ENCODE measurements at places on chromosomes 7 and 10. TPM values are rescaled to one million over a fixed set of nuclear protein-coding genes. Genes with fewer than 3 reads are reported as not detected.

Gene ZNF425
- total RNA-seq: 1.0 TPM

Gene ZKSCAN5
- total RNA-seq: 6.3 TPM

Gene FAM25A
- total RNA-seq: not detected

Gene C1GALT1
- total RNA-seq: 21.6 TPM

Gene HOXA3
- total RNA-seq: 0.68 TPM

Gene SUGCT
- total RNA-seq: 4.4 TPM

GRCh38 chr7:18013936-18014335 lies 13.7 kb downstream of the PRPS1L1 start:
- DNase-seq: no peak

GRCh38 chr10:26367771-26368170 lies 70.4 kb upstream of the APBB1IP start:
- no peak for DNase-seq

- no peak for DNase-seq
Observed at GRCh38 chr7:18653381-18654155, 158.0 kb downstream of the HDAC9 start.

GRCh38 chr10:125982260-125982948 lies 86.0 kb downstream of the FANK1 start:
- no peak for DNase-seq

GRCh38 chr7:70092314-70093204 lies 494.3 kb downstream of the AUTS2 start:
- no peak for DNase-seq

DNA sequence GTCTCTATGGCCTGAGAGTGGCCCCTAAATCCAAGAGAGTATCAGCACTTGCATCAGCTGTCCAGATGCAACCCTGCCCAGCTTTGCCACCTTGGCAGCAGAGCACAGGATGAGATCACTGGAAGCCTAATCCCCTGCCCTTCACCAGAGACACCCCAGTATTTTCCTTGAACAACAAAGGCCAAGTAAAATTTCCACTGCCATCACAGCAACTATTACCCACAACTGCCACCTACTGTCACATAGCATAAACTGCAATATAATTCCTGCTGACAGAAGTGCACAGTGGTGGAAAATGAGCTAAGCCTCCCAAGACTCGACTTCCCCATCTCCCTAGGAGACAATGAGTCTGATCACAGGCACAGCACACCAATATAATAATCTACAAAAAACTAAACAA lies 462.8 kb upstream of the ZWINT start:
- DNase-seq: no peak

GRCh38 chr10:88386821-88387773 lies 196.0 kb downstream of the RNLS start:
- DNase-seq: peak; percentile 19

DNA sequence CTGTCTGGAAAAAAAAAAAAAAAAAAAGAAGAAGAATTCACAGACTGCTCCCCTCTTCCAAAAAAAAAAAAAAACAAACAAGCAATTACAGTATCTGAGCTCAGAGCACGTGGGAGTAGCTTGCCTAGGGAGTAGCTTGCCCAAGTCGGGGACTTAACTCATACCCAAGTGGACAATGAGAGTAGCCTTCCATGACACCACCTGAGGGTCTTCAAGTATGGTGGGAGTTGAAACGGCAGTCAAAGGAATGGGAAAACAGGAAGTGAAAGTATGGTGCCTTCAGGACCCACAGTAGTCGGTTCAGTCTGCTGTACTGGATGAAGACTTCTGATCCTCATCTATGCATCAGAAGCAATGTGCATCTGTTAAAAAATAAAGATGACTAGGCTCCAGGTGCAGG lies 10.6 kb downstream of the VOPP1 start:
- DNase-seq: no peak

DNA sequence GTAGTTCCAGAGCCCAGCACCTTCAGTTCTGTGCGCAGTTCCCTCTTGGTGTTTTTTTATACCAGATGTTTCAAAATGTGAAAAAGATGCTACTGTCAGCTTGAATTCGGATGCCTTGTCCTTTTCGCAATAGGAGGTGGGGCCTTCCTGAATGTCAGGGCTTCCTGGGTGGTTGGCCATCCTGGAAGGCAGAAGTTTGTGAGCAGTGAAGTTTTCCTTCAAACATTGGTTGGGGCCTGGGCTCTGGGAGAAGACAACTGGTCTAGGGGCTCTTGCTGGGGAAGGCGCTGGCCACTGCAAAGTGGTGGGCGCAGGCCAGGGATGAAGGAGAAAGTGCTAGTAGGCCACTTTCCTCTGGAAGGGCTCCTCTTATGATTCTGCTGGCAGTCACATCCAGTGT lies 56.8 kb upstream of the JAZF1 start:
- DNase-seq: no peak

- DNase-seq: no peak
Observed at GRCh38 chr7:2819161-2819953, 24.8 kb downstream of the GNA12 start.

DNA sequence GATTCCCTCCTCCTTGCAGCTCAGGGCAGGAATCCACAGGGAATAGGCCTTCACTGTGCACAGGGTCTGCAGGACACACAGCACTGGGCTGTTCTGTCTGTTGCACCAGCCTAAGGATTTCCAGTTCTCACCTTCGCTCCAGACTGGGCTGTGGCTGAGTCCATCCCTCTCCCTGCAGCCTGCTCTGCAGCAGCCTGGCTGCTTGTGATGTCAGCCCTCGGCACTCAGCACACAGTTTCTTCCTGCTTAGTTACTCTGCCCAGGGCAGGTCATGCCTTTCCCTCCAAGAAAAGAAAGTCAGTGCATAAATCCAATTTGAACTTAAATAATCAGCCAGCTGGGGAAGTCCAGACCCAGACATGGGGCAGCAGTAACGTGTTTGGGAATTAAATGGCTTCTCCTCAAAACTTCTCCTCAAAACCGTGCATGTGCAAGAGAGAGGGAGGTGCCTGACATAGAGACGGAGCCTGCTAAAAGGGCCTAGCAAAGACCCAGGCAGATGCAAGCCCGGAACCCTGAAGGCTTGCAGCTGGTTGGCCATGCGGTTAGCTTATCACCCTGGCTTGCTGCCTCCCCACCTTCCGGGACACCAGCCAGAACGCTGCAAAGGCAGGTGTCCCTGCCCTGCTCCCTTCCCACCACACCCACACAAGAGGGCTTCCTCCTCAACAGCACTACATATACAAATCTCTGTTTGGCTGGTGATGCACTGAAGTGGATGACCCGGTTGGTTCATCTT lies 10.9 kb upstream of the GDF2 start:
- DNase-seq: no peak

GRCh38 chr10:75040576-75040975 lies 70.9 kb upstream of the SAMD8 start:
- no peak for DNase-seq

DNA sequence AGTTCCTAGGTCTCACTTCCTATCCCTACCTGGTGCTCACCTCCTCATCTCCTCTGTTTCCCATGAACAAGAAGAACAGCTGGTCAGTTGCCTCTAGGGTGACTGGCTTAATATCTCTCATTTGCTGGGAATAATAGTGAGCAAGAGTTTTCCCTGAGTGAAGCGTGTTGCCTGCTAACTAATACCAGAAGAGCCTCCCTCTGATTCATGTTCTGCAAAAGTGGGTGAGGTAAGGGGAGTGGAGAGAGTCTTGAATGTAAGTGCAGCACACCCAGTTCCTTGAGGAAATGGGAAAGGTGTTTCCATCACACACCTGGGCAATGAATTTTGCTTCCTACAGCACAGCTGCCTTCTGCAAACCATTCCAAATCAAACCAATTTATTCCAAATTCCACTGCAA lies 29.6 kb downstream of the FZD1 start:
- DNase-seq: no peak

- DNase-seq: peak; percentile 15
Observed at GRCh38 chr7:27165996-27166530, 726 bp upstream of the HOXA9 start.

DNA sequence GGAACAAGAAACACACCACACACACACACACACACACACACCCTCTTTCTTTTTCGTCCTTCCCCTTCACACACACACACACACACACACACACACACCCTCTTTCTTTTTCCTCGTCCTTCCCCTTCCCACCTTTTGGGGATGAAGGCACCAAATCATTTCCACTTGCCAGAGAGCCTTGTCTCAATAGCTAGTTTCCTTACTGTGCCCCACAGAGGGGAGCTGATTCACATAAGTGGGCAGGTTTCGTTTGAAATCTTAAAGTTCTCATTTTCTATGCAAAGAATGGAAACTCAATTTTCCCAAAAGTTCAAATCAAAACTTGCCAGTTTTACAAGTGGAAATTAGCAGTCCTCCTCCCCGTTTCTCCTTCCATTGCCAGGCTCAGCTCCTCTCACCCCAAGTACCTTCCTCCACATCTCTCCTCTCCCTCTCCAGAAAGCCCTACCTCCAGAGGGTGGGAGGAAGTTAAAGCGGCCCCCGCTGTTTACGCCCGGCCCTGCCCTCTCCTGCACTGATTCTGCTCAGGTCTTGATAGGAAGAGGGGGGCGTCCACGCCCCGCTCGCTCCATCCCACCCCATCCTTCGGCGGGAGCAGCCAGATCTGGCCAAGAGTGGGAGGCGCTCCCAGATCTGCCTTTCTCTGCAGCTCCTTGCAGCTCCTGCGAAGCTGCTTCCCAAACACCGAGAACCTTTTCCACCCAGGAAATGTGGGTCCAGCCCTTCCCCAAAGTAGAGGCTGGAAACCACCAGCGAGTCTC lies 1.3 kb downstream of the CTTNBP2 start:
- DNase-seq: peak; percentile 23

GRCh38 chr7:134605978-134606923 lies 40.4 kb upstream of the BPGM start:
- peak; percentile 60 for DNase-seq

- DNase-seq: no peak
Observed at GRCh38 chr10:63261496-63261895, 128.4 kb downstream of the NRBF2 start.

DNA sequence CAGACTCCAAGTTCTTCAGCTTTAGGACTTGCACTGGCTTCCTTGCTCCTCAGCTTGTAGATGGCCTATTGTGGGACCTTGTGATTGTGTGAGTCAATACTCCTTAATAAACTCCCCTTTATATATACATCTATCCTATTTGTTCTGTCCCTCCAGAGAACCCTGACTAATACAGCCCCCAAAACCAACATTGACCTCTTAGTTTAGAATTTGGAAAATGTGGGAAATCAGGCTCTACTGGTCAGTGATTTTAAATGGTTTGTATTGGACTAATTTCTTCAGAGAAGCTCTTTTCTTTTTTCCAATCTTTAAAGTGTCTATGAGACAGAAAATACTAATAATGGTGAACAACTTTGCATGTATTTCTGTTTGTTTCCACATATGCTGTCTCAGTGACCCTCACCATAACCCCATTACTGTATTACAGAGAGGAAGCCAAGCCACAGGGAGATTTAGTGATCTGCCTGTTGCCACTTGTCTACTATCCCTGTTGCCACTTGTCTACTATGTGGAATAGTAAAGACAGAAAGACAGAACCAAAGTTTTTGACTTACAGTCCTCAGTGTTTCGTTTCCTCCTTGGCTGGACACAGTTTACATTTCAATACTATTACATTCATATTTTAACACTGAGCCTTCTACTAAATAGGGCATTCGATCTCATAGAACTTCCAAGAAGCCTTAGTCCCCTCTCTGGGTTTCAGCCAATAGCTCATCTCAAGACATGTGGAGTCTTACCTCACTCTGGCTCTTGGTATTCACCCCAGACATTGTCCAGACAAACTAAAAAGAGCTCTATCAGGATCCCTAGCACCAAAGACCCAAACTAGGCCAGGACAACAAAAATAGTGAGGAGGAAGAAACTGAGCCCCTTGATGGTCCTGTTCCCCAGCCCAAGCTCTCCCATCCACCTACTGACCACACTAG lies 121.0 kb downstream of the AKR1D1 start:
- no peak for DNase-seq

- DNase-seq: no peak
Observed at GRCh38 chr10:22133749-22134624, 83.8 kb downstream of the EBLN1 start.

DNA sequence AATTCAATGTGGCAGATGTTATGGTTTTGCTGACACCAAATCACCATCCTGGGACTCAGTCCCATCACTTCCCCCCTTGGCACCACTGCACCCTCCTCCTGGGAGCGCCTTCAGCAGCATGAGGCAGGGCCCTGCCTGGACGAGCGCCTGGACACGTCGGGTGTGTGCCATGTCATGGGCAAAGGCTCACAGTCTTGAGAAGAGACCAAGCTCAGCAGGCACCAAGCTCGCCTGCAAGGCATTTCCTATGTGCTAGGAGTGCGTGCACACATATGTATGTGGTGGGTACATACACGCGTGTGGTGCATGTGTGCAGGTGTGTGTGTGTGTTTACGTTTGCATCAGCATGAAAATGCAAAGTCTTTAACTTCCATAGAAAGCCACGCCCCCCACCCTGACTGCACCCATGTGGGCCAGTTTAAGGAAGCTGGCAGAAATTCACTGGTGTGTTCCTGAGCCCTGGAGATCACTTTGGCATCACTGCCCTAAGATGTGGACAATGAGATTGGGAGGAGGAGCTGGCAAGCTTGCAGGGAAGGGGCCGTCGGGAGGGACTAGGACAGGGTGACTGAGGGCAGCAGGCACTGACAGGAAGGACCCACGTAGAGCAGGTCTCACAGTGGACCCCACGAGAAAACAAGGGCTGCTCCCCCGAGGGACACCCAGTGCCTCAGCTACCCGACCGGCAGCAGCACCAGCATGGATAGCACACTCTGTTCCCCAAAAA lies 169.9 kb upstream of the PPP2R2D start:
- DNase-seq: no peak

DNA sequence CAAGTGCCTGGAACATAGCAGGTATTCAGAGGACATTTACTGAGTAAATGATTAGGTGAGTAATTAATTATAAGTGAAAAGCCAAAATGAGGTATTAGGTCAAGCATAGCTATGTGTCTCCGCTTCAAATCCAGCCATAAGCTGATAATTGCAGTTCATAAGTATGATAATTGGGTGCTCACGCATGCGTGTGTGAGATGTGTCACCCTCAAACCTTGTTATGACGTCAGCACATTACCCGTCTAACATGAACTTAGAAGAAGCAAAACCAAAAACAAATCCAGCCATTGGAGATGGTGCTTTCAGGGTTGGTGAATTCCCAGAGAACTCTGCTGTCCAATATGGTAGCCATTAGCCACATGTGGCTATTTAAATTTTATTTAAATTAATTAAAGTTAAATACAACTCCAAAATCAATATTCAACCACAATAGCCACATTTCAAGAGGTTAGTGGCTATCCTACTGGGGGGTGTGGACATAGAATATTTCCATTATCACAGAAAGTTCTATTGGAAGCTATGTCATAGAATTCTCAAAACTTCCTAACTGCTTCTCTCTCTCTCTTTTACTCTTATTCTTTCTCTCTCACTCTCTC lies at the start of gene CPA5:
CPA5 (plus strand) TSS at position 546 of the 596 bp plus-strand sequence. CDS start 1,670 bp downstream, outside the sequence.
- no peak for DNase-seq

DNA sequence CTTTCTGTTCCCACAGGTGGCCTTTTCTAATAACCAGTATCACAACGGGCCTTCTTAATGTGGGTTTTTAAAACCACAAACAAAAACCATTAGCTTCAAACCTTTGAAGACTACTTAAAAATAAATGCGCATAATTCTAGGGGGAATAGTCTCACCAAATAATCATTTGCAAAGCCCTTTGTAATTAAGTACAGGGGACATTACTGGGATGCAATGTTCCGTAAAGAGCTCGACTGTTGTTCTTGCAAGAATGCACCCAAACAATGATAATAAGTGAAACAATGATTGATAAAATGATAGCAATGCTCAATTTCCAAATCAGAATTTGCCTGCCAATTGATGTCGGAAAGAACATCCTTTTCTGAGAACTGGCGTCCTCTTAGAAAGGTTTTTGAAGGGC lies 589.1 kb upstream of the ADARB2 start:
- DNase-seq: no peak

Measured in left cardiac atrium (tissue), 4 donors.